Hematopoietic multipotent progenitor cell treated with erythropoietin and hydrocortisone succinate and interleukin-3 and kit ligand, for 4 days (in vitro differentiated cells): ENCODE measurements at places on chromosomes 2 and 18.

DNA sequence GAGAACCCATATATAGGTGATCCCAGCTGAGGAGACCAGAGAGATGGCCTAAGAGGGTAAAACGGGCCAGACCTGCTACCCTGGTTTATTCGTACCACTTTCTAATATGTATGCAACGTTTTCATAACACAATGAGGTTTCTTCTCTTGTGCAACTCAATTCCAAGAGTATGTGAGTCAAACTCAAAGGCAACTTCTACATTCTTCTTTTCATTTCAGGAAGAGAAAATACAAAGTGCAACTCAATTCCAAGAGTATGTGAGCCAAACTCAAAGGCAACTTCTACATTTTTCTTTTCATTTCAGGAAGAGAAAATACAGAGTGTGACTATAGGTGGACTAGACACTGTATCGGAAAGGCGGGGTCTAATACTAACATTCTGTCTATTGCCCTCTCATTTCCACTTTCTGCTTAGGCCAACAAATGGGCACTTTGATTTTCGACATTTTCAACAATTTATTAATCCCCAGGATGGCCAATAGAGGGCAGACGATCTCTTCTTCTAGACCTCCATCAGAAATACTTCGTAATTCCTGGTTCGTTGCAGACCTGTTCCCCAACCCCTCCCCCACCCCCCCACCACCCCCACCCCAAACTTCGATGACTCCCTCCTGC, 3.7 kb upstream of the CRIM1 start:
- peak; percentile 75 for DNase-seq

GRCh38 chr2:197784956-197785941, at the start of gene BOLL:
BOLL (minus strand) TSS chr2:197785319; CDS start chr2:197781850, 3,469 bp downstream.
- no peak for DNase-seq

GRCh38 chr2:174350018-174350417, 15.3 kb downstream of the SP9 start:
- peak; percentile 62 for DNase-seq

- DNase-seq: peak; percentile 51
Measured at GRCh38 chr18:38602341-38602740, 1036.7 kb upstream of the CELF4 start.

DNA sequence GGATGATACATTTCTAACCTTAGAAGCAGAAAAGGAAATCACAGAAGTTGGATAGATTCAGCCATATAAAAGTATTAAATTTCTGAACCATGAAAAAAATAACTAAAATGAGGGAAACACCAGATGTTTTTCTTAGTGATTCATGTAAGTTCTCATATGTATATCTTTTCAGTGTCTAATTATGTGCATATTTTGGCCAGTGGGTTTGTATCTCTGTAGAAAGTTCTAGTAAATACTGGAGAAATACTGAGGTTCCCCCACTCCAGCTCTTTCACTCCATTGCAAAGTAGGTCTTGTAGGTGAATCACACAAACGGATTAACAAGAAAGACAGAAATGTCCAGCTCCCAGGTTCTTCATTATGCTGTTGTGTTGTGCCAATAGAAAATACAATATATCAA, 222.3 kb downstream of the NEDD4L start:
- no peak for DNase-seq

- DNase-seq: no peak
Measured at GRCh38 chr2:39062320-39062719, 58.5 kb downstream of the SOS1 start.

- DNase-seq: no peak
Measured at GRCh38 chr2:113021312-113021711, 16.1 kb downstream of the IL36A start.

DNA sequence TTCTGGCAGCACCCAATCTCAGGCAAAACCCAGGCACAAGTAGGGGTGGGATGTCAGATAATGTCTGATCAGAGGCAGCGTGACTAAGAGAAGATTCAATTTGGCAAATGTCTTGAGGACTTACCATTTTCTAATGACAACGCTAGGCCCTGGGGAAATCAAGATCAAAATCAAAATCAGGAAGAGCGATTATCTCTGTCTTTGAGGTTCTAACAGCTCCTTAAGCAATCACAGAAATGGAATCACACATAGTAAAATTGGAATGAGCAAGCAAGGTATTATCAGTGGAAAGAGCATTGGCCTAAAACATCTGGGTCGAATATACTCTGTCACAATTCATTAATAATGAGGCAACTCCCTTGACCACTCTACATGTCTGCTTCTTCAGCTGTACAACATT, 8.6 kb upstream of the SERPINB2 start:
- DNase-seq: peak; percentile 35

DNA sequence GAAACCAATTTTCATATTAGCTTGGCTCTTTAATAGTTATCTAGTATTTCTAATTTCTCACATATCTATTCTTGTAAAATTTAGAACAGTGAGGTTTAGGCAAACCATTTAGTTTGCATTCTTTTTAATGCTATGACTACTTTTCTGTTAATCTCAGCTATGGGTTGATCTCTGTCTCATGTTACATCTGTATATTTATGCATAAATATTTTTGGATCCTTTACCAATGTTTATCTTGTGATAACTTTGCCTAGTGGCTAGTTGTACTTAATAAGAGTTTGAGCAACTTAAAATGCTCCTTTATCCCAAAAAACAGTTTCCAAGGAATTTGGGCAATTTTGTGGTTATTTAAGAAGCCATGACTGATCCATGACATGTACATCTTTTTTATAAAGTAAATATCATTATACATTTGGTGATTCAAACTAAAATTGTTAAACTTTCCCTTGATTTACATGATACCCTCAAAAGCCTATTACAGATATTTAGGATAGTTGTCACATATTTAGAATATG, 86.3 kb downstream of the R3HDM1 start:
- DNase-seq: no peak

DNA sequence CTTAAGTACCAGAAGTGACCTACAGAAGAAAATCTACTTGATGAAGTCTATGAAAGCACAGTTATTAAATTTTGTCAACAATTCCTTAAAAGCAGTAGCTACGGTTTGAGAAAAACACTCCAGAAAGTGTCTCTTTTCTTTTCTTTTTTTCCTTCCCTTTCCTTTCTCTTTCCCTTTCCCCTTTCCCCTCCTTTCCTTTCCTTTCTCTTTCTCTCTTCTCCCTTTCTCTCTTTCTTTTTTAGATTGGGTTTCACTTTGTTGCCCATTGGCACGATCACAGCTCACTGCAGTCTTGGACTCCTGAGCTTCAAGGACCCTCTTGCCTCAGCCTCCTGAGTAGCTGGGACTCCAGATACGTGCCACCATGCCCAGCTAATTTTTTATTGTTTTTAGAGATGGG, 2.6 kb upstream of the ALMS1 start:
- no peak for DNase-seq

DNA sequence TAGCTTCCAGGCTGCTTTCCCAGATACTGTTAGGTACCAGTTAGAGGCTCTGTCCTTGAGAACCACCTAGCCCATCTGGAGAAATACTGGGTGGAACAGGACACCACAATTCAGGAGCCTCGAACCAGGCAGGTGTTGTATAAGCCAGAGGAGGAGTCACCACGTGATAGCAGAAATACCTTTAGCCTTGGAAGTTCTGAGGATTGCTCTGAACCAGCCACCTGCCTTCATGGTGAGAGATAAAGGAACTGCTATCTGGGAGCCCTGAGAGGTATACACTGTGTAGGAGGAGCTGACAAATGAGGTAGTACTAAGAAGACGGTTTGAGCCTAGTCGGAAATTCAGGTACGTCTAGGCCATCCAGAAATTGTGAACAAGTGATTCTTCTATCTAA, 7.6 kb upstream of the GPBAR1 start:
- no peak for DNase-seq

- DNase-seq: no peak
Measured at GRCh38 chr2:37610638-37611289, 60.7 kb downstream of the CDC42EP3 start.

GRCh38 chr2:54531558-54531957, 75.4 kb downstream of the SPTBN1 start:
- no peak for DNase-seq

GRCh38 chr2:233252227-233252626, 754 bp downstream of the ATG16L1 start:
- DNase-seq: no peak

- no peak for DNase-seq
Measured at GRCh38 chr2:181675254-181675653, 5.1 kb downstream of the NEUROD1 start.

DNA sequence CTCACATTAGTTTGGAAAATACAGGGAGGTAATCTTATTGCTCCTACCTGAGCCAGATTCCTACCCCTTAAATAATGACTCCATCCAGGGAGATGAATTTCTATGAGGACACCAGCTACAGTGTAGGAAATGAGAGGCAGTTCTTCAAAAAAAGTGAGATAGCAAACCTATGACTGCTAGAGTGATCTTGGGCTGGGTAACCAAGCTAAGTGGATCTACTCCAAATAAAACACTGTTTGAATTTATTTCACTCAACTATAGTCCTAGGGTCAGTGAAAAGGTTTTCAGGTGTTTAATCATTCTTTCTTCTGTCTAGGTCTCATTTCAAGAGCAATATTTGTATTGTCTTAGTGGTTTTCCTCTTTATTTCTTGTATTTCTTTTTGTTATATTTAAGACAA, 272.1 kb upstream of the VWC2L start:
- no peak for DNase-seq

DNA sequence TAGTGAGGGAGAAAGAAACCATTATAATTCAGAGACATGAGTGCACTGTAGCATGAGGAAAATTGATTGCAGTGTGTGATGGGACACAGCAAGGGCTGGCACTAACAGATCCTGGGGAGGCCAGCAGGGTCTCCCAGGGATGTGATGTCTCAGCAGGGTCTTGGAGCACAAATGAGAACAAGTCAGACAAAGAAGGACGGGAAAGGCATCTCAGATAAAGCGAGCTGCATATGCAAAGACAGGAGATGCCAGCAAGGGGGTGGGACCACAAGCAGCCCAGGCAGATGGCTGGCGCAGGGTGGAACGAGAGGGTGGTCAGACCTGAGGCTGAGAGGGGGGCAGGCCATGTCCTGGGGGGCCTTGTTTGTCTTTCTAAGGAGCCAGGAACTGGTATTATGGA, 102.6 kb upstream of the DLX2 start:
- no peak for DNase-seq

GRCh38 chr2:236720974-236721540, 151.4 kb downstream of the ACKR3 start:
- DNase-seq: no peak

GRCh38 chr2:103364177-103364576, 602.3 kb downstream of the TMEM182 start:
- DNase-seq: no peak

GRCh38 chr2:223972656-223973102, 15.4 kb downstream of the MRPL44 start:
- no peak for DNase-seq

DNA sequence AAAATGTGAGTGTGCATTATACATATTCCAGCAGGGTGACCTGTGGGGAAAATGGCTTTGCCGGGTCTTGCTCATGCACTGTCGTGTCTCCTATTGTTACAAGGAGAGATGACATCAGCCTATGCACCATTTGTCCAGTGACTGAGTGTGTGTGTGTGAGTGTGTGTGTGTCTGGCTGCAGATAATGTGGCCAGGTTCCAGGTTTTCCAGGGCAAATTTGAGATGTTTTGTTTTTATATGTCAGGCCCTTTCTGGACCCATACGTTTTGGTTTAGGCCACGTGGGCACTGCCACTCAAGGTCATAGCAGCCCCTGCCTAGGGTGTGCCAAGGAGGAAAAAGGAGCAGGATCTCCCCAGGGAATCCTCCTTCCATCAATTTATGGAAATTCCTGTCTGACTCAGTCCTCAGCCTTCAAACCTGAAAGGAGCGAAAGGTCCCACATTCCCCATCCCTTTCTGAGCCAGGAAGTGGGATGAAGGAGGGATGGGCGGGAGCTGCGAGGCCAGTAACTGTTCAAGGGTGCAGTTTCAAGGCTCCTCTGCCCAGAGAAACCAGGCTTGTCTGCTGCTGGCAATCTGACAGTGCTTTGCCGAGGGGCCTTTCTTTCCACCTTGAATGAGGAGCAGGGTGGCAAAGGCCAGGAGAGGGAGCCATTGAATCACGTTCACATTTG, 93.0 kb upstream of the SMAD2 start:
- peak; percentile 83 for DNase-seq

DNA sequence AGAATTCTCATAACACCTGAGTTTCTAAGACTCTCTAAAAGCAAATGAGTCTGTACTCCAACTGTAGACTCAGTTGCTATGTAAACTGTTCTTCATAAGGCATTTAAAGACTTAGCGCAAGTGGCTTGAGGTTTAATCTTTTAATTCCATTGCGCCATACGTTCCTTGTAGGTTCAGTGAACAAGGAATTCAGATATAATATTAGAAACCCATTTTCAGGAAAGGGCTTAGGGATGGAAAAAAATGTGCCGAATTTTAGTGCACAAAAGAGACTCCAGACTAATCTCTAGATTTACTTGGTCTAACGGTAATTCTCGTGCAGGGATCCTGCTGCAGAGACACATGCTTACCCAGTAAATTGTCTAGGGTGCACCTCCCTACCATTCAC, 268.9 kb upstream of the TANK start:
- DNase-seq: no peak

GRCh38 chr2:154710078-154710477, 11.6 kb downstream of the KCNJ3 start:
- no peak for DNase-seq

GRCh38 chr2:240500561-240501423, 57.0 kb downstream of the ANKMY1 start:
- no peak for DNase-seq

- DNase-seq: no peak
Measured at GRCh38 chr2:132844585-132844984, 174.6 kb upstream of the LYPD1 start.

DNA sequence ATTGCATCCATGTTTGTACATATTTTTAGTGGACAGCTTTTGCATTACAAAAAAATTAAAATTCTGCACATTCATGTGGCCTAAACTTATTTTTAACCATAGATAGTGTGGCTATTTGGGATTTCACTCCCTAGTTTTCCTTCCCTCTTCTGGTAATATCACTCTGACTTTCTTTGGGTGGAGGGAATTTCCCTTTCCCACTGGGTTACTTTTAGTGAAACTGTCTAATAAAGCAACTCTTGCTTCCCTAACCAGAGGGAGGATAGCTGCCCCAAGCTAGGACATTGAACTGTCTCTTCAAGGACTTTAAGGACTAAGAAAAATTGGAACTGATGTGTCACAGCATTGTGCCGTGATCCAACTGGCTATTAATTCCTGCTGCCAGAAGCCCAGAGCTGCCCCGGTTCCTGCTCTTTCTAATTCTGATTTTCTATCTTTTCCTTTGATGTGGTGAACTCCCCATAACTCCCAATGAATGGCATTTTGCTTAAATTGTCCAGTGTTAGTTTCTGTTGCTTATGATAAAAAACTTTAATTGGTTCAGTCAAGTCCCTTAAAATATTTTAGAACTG, 20.0 kb upstream of the EFR3B start:
- DNase-seq: no peak
